ENCODE measurements at places on chromosomes 12 and 14.

DNA sequence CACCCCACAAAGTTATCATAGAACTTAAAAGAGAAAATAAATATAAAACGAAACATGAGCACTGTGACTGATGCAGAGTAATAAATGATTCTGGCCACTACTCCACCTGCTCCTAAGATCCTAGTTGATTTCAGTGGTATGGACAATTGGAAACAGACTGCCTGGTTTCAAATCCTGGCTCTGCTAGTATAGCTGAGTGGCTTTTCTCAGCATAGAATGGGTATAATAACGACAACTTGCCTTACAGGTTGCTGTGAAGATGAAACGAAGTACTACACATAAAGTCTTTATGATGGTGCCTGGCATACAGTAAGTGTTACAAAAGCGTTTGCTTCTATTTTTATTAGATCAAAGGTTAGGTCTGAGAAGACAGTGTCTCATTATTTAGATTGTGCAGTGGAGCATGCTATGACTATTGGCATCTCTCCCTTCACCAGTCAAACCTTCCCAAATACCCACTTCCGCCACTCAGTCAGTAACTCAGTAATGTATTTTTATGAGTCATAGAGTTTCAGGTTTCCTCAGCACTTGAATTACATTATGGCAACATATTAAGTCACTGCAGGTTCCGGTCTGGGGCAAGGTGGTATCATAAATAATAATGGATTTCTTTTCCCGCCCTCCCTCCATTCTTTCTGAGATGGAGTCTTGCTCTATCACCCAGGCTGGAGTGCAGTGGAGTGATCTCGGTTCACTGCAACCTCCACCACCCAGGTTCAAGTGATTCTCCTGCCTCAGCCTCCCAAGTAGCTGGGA lies 29.7 kb upstream of the NR2C1 start:
- peak; percentile 69 for DNase-seq

DNA sequence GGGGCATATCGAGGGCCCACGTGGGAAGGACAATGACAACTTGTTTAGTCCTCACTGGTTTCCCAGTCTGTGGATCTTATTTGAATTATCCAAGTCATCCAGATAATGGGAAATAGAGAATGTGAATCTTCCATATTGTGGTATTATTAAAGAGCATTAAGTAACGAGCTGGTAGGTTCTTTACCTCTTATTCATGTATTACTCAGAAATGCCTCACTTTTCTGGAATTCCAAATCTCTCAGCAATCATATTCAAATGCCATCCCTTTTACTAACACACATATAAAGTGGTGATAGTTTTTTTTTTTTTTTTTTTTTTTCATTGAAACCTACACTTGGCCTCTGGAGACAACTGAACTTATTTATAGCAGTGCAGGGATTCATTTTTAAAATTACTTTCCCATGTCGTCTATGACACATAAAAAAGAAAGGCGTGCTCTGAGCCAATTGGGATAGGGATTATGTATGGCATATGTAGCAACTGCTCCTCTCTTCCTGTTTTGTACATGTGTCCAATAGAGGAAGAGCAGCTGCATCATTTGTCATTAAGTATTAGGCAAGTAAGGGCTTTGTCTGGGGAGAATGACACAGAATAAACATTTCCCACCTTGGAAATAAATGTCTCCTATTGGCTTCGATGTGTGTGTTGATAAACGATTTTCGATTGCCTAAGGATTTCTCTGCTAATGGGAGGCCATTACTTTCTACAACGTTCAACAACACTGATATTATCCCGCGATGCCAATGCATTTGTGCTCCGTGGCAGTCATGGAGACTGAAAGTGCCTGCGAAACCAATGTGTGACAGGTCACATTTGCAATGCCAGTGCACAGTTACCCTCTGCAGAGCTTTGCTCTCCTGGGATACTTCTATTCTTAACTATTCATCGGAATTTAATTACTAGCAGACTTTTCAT lies 78.6 kb upstream of the IFNG-AS1 start:
- DNase-seq: peak; percentile 29

DNA sequence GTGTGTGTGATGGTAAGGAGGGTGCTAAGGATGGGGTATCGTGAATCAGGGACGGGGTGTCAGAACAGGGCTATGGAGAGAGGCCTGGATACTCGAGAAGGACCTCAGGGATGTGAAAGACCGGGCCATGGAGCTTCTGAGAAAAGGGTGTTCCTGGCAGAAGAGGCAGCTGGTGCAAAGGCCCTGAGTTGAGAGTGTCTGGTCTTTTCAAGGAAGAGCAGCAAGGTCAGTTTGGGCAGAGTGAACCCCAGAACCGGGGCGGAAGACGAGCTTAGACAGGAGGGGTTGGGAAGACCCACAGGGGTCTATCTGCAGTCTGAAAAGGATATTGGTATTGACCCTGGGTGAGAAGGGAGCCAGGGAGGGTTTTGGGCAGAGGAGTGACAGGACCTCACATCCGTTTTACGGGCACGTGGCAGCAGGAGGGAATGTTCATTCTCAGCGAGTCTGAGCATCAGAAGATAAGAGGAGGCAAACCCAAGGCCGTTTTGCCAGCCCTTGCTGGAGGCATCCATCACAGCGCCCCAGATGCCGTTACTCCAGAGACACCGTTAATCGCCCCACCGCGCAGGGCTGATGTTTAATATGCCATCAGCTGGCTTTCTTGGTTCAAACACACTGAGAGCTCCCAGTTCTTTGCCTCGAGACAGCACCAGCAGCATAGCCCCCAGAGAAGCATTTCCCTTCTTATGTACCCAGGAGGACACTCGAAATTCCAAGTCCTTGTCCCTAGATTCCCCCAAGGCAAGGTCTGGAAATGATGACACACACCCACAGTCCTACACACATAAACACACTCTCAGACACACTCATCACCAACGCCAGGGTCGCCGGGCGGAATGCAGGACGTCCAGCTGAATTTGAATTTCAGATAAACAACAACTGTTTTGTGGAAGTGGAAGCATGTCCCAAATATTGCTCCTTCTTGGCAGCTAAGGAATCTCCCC lies 41.4 kb upstream of the EML1 start:
- DNase-seq: no peak

GRCh38 chr12:30630076-30630978 lies 65.3 kb downstream of the IPO8 start:
- DNase-seq: no peak

- no peak for DNase-seq
Observed at GRCh38 chr14:22185191-22185590, 403.8 kb downstream of the DAD1 start.

GRCh38 chr14:22383515-22384166 lies 205.4 kb downstream of the DAD1 start:
- no peak for DNase-seq

- peak; percentile 88 for DNase-seq
Observed at GRCh38 chr14:61472011-61472672, 150.8 kb downstream of the PRKCH start.

DNA sequence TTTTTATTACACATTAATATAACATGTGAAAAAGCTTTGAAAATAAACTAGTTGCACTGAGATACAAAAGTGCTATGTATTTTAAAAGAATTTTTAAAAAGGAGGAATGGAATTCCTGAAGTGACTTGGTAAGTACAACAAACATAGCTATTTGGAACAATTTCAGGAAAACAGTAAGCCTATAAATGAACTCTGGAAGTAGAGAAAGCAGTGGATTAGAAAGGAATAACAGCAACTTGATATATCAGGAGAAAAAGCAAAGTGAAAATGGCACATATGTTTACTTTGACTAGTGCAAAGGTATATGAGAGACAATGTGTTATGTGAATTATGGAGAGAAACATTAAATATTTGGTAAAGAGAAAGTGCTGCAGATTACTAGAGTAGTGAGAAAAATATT lies 811.7 kb downstream of the C12orf50 start:
- no peak for DNase-seq

- DNase-seq: no peak
Observed at GRCh38 chr12:4143896-4144295, 129.7 kb upstream of the CCND2 start.

GRCh38 chr12:15919418-15919817 lies 8.3 kb downstream of the DERA start:
- no peak for DNase-seq

DNA sequence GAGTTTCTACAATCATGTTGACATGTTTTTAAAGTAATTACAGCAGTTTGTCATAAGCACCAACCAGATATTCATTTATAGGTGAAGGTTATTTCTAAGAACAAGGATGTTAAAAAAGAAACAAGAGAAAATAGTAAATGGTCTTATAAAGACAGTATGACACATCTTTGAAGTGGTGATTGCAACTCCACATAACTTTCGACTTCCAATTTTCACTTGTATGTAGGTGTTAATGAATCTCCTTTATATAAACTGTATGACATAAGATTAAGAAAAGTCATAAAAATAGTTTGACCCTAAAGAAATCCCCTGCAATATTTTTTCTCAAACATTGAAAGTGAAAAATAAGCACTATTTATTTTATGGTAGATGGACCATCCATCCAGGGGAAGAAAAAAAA lies 144.8 kb upstream of the PTPRQ start:
- DNase-seq: no peak

- DNase-seq: peak; percentile 79
Observed at GRCh38 chr14:92471919-92472318, 41.7 kb upstream of the RIN3 start.

- no peak for DNase-seq
Observed at GRCh38 chr14:24941719-24942118, 108.2 kb downstream of the STXBP6 start.

DNA sequence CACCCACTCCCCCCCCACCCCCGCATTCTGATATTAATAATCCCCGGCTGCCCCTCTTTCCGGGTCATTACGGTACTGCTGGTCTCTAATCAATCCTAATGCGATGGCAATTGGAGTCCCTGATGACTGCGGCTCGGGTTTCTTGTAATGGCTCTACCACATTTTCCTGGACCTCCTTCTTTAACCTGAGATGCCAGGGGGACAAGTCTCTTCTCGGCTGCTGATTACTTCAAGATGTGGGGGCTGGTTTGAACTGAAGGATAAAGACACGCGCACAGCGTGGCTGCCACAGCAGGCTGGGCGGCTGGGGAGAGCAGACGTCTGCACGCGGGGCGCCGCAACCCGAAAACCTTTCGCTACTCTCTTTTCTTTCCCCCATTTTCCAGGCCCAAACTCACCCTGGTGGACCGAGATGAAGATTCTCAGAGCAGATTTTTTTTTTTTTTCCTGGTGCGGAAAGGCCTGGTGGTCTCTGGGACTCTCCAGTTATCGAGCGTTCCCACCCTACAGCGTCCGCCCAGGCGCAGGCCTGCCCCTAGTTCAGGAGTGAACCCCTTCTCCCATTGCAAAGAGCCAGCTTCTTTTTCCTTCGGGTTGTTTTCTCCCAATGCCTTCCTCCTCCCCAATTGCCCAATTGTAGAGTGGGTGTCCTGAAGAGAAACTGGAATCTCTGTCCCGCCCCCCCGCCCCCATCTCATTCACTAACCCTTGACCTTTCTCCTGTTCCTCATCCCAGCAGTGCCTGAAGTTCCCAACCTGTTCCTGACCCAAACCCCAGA lies 6.0 kb upstream of the SIX1 start:
- DNase-seq: no peak

DNA sequence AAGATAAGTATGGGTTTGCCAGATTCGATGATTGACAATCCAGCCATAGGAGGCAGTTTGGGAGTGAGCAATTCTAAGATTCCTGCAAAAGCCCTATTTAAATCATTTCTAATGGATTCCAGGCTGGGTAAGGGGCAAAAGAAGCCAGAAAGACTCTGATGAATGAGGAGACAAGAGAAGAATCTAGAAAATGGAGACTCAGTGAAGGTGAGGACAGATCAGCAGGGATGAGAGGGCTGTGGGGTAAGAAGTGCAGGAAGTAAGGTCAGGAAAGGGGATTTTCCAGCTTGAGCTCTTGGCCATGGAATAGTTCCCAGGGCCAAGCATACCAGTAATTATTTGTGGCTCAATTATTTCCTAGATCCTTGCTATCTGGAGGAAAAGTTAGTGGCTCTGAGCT lies 87.3 kb downstream of the TMX1 start:
- DNase-seq: no peak

DNA sequence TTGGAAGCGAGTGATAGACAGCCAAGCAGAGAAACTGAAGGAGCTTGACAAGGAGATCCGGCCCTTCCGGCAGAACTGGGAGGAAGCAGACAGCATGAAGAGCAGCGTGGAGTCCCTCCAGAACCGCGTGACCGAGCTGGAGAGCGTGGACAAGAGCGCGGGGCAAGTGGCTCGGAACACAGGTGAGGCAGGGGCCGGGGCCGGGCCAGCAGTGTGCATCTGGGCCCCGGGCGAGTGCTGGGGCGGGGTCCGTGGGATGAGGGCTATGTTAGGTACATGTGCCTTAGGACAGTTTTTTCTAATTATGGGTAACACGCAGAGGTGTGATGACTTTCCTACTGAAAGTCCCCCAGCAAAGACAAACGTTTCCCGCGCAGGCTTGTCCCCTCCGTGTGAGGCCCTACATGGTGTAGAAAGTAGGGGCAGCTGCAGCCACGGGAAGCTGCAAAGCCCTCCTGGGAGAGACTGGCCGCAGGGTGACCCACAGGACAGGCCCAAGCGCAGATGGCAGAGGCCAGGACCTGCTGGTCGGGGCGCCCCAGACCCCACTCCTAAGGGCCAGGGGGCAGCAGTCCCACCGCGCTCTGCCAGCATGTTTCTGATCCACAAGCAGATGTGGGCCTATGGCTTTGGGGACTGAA lies 19.1 kb upstream of the AMN start:
- no peak for DNase-seq

- DNase-seq: no peak
Observed at GRCh38 chr14:89540009-89540829, 123.2 kb upstream of the FOXN3 start.

DNA sequence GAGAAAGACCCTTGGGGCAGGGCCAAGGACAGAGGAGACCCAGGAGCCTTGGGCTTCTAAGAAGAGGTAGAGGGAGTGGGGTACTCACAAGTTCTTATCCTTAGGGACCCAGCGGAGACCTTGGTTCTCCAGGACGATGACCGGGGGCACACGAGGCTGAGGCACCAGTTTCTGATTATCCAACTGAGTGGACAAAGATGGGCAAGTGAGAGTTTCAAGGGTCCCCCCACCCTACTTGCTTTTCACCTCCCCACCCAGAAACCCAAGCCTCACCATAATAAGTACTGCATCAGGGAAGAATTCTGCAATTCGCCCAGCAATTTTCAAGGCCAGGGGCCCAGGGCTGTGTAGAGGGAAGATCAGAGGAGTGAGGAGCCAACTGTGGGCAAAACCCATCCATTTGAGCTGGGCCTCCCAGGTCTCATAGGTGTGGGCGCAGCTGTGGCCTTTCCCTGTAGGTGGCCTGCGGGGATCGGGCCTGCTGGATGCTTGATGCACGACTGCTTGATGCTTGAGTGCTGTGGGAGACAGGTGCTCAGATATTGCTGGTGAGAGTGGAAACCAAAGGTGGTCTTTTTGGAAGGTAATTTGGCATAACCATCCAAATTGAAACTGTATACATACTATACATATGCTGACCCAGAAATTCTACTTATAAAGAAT lies 2.0 kb downstream of the EMC9 start:
- DNase-seq: peak; percentile 29

GRCh38 chr14:37587881-37588666 lies 7.0 kb downstream of the FOXA1 start:
- no peak for DNase-seq

All from urothelium cell line (cell line).